ENCODE measurements at places on chromosomes 1 and 21.
A peak's percentile ranks its signal among the peaks of the same experiment; 100 is the strongest.

DNA sequence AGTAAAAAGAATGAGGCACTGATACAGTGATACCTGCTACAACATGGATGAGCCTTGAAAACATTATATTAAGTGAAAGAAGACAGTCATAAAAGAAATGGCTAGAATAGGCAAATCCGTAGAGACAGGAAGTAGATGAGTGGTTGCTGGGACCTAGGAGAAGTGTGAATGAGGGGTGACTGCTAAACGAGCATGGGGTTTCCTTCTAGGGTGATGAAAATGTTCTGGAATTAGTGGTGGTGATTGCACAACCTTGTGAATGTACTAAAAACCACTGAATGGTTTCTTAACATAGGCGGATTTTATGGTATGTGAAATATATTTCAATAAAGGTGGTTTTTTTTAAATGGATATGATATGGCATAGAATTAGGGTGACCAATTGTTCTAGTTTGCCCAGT is 12.6 kb upstream of the SERINC2 start:
- peak; percentile 57 for DNase-seq

DNA sequence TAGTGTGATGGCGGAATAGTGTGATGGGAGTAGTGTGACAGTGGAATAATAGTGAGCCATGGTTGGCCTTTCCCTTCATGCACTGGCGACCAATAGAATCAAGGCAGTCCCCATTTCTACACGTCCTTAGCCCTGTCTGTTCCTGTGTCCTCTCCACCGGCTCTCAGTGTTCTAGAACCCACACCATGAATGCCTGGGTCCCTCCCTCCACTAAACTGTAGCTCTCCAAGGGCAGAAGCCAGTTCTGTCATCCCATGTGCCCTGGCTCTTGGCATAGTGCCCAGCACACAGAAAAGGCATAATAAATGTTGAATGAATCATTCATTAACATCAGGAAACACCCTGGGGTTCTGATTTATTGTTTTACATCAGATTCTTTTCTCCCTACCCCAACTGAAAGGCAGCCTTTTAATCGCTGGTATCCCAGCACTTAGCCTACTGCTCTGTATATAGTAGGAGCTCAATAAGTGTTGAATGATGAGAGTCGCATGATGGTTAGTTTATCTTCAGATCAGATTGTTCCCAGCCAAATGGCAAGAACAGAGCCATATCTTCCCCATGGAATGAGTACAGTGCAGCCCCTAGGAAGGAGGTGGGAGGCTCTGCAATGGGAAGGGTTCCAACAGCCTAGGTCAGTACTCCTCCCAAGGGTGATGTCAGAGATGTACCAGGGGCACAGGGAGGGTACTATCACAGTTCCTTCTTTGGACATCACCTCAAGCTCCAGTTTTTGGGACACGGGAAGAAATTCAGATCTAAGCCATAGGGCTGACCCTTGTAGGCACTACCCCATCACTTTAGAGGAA is 325.7 kb downstream of the HHAT start:
- DNase-seq = no peak

- peak; percentile 61 for DNase-seq
Measured at GRCh38 chr1:234322979-234323378, 50.3 kb upstream of the COA6 start.

DNA sequence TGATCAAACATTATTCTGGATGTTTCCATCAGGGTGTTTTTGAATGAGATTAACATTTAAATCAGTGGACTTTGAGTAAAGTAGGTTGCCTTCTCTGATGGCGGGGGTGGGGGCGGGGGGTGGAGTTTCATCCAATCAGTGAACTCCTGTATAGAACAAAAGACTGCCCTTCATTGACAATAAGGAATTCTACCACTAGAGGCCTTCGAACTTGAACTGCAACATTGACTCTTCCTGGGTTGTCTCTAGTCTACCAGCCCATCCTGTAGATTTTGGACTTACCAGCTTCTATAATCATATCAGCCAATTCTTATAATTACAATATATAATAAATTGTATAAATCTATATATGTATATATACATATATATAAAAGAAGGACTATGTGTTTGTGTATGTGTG is 520.4 kb upstream of the CXADR start:
- no peak for DNase-seq

DNA sequence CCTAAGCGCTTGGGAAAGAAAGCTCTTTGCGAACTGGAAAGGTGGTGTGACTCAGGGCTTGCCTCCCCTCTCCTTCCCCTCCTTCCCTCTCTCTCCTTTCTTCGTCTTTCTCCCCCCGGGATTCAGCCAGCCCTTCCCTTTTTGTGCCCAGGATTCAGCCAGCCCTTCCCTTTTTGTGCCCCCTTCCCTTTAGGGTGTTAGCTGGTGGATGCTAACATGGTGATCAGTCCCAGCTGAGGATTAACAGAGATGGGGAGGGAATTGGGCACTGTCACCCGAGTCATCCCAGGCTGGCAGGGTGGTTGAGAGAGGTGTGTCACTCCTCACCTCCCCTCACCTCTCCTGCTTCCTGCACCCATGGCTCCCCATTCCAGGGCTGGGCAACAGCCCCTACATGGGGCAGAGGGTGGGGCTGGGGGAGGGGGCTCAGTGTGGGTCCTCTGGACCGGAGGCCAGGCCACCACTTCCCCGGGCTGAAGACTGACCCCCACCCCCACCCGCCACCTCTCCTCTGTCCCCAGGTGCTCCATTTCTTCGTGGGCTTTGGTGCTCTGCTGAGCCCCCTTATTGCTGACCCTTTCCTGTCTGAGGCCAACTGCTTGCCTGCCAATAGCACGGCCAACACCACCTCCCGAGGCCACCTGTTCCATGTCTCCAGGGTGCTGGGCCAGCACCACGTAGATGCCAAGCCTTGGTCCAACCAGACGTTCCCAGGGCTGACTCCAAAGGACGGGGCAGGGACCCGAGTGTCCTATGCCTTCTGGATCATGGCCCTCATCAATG is 51.5 kb downstream of the ELK4 start:
- DNase-seq = no peak

DNA sequence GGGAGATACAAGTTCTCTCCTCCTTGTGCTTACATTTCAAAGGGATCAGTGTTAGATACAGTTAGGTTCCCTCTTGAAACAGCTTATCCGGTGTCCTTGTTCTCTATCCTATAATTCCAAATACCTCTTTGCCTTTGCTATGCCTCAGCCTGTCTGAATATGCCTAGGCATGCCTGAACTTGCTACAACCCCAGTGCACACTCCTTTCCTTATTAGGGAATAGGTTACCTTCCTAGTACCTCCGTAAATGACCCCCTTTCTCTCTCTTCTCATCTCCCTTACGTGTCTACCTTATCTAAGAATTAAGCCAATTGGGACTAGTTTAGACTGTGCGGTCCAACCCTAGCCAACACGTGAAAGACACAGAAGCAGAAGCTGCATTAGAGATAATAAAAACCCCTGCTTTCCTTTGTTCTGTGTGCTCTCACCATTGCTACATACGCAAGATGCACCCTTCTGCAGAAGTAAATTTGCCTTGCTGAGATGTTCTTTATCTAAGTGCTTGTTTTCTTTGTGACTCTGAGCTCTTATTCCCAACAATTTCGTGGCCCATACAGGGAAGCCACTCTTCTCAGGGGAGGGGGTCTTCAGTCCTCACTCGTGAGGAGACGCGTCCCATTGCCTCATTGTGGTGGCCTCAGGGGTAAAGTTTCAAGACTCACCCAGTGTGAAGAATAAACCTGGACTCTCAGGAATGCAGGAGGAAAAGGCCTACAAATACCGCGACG is 802.1 kb downstream of the PLA2G4A start:
- DNase-seq = no peak

DNA sequence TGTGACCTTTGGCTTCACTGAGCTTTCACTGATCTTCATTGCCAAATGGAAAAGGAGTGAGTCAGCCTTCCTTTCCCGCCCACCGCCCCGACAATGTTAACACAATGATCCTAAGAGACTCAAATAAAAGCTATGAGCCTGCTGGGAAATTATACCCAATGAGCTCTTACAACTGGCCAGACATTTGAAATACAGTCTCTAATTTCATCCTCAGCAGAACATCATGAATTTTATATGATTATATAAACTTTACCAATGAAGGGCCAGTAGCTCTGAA is 252.5 kb downstream of the SIPA1L2 start:
- DNase-seq = peak; percentile 55

DNA sequence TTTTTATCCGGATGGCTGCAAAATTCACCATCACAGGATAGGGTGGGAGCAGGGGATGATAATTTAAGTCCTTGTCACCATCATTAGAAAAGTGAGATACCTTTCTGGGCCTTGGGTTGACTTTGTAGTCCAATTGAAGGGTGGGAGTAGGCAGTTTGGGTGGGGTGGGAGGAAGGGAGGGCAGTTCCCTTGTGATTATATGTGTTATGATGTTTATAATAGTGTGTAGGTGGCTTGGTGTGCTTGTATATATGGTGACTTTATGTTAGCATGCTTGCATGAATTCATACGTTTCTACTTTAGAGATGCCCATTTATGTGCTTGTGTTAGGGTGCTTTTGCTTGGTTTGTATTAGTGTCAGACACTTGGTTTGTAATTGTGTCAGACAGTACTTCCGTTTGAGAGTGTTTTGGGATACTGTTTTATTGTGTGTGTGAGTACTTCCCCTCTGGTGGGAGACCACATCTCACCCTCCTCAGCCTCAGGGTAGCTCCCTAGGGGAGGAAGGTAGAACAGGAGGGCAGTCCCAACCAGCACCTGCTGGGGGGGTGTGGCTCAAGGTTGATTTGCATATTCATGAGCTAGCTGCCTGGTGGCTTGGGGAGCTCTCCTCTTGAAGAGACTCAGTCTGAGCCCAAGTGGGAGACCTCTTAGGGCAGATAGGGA is 6.3 kb upstream of the POU3F1 start:
- no peak for DNase-seq

- peak; percentile 6 for DNase-seq
Measured at GRCh38 chr1:91798241-91798648, 87.7 kb downstream of the TGFBR3 start.

GRCh38 chr1:234750922-234751627 is 141.1 kb upstream of the IRF2BP2 start:
- DNase-seq = no peak

- DNase-seq = no peak
Measured at GRCh38 chr1:185492089-185492825, 175.2 kb upstream of the IVNS1ABP start.

- DNase-seq = no peak
Measured at GRCh38 chr1:101108111-101108500, 82.5 kb upstream of the DPH5 start.

- DNase-seq = no peak
Measured at GRCh38 chr1:94840808-94841207, 20.7 kb downstream of the SLC44A3 start.

- DNase-seq = no peak
Measured at GRCh38 chr1:162285149-162285561, 91.5 kb downstream of the SPATA46 start.

- no peak for DNase-seq
Measured at GRCh38 chr1:53909946-53910345, 16.0 kb downstream of the DIO1 start.

DNA sequence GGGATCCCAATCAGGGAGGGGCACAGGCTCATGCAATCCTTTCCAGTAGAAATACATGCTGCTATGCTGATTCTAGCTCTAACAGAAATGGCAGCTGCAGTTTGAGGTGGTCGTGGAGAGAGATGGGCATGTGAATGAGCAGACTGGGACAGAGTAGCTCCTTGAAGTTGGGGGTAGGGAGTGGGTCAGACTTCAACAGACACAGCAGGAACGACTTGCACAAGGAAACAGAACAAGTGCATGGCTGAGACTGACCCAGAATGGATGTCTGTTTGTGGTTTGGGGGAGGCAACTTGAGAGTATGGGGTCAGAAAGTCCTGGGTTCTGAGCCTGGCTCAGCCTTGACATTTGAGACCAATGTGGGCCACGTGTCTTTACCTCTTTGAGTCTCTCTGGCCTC is 25.1 kb upstream of the TRABD2B start:
- DNase-seq = no peak

DNA sequence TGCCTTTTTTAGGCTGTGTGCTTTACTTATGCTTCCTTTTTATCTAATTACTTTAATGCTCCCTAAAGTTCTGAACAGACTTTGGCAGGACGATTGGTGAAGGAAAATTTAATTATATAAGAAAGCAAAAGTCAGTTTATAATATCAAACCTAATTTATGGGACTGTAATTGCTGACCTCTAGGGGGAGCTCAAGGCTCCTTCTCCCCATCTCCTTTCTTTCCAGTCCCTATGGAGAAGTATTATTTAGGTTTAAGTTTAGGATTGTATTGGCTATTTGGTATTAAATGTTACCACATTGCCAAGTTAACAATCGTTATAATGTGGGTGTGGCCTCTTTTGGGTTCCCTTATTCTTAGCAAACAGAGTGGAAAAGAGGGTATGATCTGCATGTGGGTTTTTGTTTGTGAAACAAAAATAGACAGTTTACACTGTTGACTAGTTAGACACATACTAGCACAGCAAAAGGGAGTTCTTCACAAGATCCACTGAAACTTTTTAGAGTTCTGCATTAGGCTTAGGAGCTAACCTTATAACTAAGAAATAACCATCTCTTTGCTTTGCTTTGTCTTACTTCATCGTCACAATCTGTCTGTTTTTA is 48.2 kb upstream of the TNFSF4 start:
- DNase-seq = peak; percentile 63

- no peak for DNase-seq
Measured at GRCh38 chr1:93576346-93576745, 105.3 kb downstream of the BCAR3 start.

DNA sequence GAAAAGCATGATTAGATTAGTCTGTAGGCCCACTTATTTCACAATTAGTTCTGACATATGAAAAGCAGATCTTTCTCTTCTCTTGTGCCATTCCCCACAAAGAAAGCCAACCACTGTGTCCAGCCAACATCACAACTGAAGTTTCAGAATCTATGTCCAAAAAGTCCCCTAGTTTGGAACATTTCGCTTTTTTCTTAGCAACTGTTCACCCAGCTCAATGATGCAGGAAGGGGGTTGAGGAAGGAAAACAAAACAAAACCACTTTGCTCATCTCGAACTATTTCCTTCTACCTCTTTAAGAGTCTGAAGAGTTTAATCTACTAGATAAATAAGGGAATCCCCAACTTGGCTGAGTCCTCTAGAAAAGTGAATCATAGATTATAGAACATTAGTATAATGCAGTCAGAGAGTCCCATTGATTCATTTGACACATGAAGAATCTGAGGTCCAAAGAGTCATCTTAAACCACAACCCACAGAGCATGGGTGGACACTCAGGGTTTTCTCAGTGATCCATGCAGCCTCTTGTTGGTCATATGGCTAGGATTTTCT is 159.3 kb upstream of the SGIP1 start:
- DNase-seq = peak; percentile 40

DNA sequence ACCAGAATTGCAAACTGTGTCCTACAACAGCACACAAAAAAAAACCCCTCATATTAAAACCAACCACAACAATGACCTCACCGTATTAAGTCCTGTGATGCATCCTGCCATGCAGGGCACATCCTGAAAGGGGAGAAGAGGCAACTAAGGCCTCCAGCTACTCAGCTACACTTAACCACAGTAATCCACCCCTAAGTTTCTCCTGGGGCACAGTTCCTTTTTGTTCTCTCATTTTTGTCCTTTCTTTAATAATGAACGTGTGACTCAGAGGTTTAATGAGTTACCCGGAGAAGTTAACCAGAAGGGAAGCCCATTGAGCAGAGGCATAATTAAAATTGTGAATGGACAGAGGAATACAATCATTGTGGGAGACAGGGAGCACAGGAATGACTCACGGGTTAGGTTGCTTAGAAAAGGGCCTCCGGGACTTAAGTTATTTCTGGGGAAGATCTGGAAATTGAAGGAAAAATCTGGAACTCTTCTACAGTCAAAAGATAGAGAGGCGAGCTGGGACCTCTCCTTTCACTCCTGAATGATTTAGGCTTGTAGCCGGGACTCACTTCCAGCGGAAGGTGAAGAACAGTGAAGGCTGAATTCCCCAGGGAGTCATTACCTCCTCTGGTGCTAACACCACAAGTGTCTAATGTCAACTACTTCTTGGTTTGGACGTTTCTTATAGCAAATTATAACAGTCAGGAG is 36.9 kb upstream of the HIVEP3 start:
- no peak for DNase-seq

Measured in inflammatory macrophage (primary cell).